ENCODE measurements at places on chromosomes 5 and 9. TPM values are rescaled to one million over a fixed set of nuclear protein-coding genes. Genes with fewer than 3 reads are reported as not detected.

DNA sequence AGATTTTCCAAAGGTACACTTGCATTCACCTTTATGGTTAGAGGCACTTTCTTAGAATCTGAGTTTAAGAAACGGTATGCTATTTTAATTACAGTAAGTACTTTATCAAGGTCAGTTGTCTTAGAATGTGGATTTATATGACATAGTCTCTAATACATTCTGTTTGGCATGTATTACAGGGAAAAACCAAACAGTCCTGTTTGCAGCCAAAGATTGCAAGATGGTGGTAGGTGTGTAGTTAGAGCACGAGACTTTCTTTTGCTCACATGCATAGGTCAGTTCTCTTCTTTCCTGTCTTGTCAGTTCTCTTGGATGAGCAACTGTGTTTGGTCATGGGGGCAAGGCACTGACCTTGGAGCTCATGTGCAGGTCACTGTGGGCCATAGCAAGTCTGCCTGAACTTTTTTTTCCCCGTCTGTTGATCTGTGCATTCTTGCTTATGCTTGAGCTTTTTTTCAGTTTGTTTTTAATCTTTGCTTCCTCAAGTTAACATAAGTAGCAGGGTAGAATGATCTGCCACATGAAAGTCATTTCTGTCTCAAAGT, 20.6 kb downstream of the ZSWIM6 start:
- DNase-seq, result no peak

Gene DNAJC18
- total RNA-seq, result 10.0 TPM

DNA sequence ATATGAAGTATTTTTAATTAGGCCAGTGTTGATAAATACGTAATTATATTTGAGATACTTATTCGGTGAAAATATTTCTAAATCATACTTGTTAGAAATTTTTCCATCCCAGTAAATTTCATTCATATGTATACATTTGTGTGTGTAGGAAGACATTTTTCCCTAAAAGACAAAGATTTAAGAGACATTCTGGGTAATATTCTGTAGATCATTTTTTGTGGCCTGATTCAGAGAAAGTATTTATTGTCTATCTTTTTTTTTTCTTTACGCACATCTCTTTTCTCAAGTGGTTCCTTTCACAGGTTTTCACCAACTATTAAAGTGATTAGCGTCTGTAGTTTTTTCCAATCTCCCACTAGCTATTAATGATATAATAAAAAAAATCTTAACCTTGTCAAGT, 224.1 kb downstream of the MEF2C start:
- no peak for DNase-seq

Gene CFAP90
- total RNA-seq, result 0.82 TPM

Gene NR4A3
- total RNA-seq, result 6.2 TPM

DNA sequence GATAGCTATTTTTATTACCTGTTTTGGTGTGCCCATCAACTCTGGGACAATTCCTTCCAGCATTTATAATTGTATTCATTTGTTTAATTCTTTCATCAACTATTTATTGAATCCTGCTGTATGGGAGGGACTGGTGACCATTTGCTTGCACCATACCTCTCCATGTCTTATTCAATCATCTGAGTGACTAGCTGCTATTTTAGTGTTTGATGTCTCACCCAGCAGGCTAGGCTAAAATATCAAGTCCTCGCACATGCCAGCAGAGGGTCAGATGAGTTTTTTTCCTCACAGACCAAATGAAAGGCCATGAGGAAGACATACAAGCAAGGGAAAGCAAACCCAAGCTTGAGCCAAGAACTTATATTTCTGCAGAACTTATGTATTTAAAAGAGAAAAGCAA, 63.9 kb downstream of the CETN3 start:
- no peak for DNase-seq

Gene SLC1A3
- 27.5 TPM for total RNA-seq
